ENCODE measurements at places on chromosomes 7 and 10.

DNA sequence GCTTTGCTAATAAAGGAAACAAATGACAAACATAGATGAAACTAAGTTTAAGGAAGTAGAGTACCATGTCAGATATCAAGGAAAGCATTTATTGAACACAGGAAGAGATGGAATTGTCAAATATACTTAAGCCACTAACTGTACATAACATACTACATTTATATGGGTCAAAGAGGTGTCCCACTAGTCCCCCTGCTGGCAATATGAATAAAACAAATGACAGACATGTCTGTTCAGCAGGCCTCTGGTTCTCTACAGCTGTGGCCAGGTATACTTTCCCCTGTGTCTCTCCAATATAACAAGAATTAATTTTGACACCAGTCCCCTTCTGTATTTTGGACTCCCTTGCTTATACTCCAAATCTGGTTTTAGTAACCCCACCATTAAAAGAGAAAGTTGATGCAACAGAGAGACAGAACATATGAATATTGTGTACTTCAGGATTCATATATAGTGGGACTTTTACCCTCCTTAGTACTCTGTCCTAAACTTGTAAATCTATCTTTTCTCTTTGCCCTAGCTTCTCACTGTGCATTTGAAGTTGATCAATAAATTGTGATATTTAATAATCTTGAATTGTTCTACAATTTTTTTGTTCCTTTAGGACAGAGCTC is 42.9 kb downstream of the CD36 start:
- DNase-seq, result no peak

- no peak for DNase-seq
These were observed 199.1 kb upstream of the LYZL2 start for GRCh38 chr10:30828680-30829079.

- DNase-seq, result no peak
These were observed 58.1 kb downstream of the CAV1 start for GRCh38 chr7:116582806-116583444.

DNA sequence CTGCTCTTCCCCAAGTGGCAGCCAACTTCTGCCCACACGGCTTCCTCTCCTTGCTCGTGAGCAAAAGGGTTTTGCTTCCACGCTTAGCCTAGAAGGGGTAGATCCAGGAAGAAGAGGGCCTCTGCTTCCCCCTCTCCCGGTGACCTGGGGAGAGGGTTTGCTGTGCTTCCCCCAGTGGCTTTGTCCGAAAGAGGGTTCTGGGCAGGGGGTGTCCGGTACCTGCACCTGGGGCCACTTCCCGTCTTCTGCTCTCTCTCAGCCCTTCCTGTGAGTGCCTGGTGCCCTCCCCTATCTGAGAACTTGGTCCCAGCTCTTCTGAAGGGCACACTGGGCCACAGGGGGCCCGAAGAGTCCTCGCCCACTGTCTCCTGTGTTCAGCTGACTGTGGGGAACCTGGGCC is 11.3 kb downstream of the JAKMIP3 start:
- no peak for DNase-seq

- DNase-seq, result no peak
These were observed 14.7 kb upstream of the INA start for GRCh38 chr10:103262229-103262628.

GRCh38 chr10:43353495-43354329 is 17.7 kb upstream of the FXYD4 start:
- no peak for DNase-seq

Data from cortex of kidney (tissue), 1 donor.